ENCODE measurements at places on chromosomes 12 and 14.

DNA sequence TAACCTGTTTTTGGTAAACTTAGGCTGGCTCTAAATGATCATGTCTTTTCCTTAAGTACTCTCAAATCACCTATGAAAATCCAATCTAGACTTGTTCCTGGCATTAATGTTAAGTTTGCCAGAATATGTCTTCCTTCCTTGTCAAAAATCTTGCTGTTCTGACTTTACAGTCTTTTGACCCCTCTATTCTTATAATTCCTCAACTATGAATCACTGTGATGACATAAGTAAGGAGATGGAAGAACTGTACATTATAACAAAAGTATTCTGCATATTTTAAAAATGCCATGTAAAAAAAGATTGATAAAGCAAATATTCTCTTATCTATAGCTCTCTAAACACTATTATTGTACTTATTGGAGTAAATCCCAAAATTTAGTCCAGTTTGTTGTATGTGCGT is 51.4 kb upstream of the BAZ1A start:
- DNase-seq = peak; percentile 45

DNA sequence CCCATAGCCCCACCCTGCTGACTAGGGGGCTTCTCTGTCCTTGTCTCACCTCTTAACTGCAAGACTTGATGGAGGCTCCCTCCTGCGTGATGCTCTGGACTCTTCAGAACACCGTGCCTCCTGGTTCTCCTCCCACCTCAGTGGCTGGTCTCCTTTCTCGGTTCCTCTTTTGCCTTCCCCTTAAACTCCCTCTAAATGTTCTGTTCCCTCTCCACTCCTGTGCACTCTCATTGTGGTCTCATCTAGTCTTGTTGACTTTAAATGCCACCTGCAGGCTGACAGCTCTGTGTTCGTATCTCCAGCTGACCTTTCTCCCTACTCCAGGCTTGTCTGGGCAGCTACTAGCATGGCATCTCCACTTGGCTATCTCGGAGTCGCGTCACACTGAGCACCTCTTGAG is 28.3 kb downstream of the DYNC1H1 start:
- DNase-seq = no peak

GRCh38 chr12:94640134-94640928 is 10.0 kb downstream of the TMCC3 start:
- DNase-seq = no peak

- peak; percentile 30 for DNase-seq
Observed at GRCh38 chr14:61661471-61662400, 33.6 kb upstream of the HIF1A start.

GRCh38 chr14:59301354-59301753 is 112.9 kb downstream of the DAAM1 start:
- DNase-seq = no peak

DNA sequence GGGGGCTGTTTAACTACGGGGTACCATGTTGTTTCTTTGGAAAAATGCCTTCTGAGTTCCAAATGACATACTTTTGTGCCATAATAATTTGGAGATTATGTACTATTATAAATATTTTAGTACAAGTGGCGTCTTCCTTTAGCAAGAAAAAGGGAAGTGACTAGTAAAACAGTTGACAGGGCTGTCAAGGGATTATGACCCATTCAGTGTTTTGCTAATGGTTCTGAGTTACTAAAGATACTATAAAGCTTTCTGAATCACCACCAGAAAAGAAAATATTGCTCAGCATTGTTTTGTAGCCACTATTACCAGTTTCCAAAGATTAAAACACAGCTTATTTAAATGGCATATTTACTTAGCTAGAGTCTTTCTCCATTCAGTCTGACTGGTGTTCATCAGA is 334.9 kb downstream of the SNAPC1 start:
- DNase-seq = no peak

DNA sequence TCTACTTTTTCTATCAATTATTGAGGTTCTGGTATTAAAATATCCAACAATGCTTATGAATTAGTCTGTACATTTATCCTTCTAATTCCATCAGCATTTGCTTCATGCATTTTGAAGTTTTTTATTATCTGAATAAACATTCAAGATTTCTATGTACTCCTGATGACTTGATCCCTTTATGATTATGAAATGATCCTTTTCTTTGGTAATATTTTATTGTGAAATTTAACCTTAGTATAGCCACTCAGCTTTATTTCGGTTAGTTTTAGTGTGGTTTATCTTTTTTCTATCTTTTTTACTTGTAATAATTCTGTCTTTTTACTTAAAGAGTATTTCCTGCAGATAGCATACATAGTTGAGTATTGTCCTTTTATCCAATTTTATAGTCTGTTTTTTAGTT is 106.6 kb downstream of the SNAPC1 start:
- no peak for DNase-seq

DNA sequence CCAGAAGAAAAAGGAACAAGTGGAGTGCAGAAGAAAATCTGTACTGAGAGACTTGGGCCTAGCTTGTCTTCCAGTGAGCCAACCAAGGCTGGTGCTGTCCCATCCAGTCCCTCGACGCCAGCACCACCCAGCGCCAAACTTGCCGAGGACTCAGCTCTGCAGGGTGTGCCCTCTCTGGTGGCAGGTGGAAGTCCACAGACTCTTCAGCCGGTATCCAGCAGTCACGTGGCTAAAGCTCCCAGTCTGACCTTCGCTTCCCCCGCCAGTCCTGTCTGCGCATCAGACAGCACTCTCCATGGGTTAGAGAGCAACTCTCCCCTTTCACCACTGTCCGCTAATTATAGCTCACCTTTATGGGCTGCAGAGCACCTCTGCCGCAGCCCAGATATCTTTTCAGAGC is 15.6 kb downstream of the CIPC start:
- no peak for DNase-seq

GRCh38 chr12:76784600-76785051 is 20.7 kb downstream of the ZDHHC17 start:
- no peak for DNase-seq

DNA sequence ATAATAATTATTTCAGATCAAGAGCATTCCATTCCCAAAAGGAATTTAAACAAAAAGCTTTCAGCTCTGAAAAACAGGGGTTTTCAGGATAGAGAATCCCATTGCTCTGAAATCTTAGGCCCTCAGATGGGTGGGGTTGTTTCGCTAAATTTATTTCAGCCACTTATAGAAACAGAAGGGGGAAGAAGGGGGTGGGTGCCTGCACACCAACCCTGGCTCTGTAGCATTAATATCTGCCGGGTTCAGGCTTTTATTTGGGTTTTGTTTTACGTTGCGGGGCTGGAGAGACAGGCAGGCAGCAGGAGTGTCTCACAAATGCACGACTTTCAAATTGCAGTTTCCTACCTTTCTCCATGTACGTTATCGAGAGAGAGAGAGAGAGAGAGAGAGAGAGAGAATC is 12.5 kb upstream of the ZFP36L1 start:
- DNase-seq = no peak

- DNase-seq = no peak
Observed at GRCh38 chr12:27523305-27523641, 733 bp upstream of the PPFIBP1 start.

DNA sequence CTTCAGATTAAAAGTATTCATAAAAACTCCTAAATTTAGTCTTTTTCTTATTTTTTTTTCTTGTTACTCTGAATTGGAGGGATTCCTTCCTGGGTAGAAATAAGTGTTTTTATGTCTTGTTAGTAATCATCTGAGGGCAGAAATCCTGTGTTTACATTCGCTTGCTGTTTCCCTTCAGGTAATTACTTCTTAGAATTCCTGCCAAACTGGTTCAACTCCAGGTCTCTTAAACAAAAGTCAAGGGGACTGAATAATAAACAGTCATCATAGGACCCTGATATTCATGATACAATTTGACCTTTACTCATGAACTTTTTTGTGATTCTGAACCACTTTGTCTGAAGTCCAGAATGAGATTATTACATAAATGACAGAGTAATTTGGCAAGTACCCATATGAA is 843.9 kb downstream of the FLRT2 start:
- no peak for DNase-seq

- no peak for DNase-seq
Observed at GRCh38 chr12:57000393-57000792, 6.0 kb downstream of the ZBTB39 start.

DNA sequence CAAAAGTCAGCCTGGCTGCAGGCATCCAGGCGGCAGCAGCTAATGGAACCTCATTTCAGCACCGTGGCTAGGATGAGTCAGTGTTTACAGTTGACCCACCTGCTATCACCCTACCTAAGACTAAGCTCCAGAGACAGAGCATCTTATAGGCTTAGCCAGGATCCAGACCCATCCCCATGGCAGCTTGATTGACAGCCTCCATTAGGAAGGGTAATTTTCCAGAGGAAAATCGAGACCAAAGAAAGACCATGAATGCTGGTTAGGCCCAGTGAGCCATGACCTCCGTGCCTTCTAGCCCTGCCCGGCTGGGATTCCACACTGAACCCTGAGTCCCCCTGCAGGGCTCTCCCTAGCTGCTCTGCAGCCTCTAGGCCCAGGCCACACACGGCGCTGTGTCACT is 38.7 kb downstream of the TUNAR start:
- no peak for DNase-seq

GRCh38 chr12:6143303-6143675 is 18.8 kb upstream of the VWF start:
- DNase-seq = no peak

GRCh38 chr12:26803552-26803951 is 29.4 kb downstream of the ITPR2 start:
- no peak for DNase-seq

- DNase-seq = no peak
Observed at GRCh38 chr14:91891101-91891500, 23.8 kb upstream of the TC2N start.

GRCh38 chr14:77660754-77661153 is 44.3 kb upstream of the SPTLC2 start:
- no peak for DNase-seq

DNA sequence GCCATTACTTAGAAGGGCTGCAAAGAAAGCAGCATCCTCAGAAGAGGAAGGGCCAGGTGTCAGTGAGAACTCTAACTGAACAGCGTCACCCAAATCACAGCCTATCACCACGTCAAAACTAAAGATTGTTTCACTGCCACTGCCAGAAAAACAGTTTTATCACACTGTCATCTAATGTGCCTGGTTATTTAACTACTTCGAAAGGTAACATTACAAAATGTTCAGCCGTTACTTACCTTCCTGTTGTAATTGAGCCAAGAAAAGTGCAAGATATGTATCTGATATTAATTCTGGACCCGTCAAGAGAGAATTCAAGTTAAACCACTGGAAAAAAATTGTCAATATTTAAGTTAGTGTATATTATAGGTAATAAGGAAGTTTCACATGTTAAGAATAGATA is 17.9 kb downstream of the ATXN3 start:
- no peak for DNase-seq

DNA sequence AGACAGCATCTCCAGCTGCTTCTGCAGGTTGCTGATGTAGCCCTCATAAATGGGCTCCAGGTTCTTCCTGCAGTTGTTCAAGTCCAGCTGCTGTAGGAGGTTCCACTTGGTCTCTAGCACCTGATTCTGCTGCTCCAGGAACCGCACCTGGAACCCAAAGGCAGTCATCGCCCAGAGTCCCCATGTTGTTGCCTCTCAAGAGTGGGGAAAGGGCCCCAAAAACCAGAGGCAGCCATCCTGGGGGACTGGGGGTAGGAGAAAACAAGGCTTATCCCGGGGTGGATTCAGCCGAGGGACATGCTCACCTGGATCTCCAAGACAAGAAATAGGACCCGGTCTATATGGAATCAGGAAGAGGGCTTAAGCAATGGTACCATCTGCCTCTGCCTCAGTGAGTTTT is 2.3 kb downstream of the KRT72 start:
- DNase-seq = no peak

GRCh38 chr14:101556566-101557320 is 4.6 kb upstream of the DIO3 start:
- DNase-seq = no peak

DNA sequence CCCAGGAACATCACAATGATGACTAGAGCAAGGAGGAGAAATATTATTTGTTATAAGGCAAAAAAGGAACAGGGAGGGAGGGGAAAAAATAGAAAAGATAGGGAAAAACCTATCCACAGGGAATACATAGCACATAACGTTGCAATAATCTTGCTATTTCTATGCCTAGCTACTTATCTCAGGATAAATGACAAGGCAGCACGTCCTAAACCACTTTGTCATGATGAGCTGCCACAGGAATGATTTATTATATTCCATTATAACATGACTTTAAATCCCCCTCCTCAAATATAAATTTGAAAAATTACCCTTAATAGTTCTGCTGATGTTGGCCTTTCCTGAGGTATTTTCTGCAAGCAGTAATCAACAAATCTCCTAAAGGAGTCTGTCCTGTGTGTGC is 76.7 kb downstream of the PEBP1 start:
- no peak for DNase-seq

GRCh38 chr14:61451891-61452400 is 130.6 kb downstream of the PRKCH start:
- no peak for DNase-seq

GRCh38 chr14:23478109-23478759 is 8.7 kb downstream of the NGDN start:
- DNase-seq = peak; percentile 27

GRCh38 chr14:51726166-51726899 is 74.6 kb downstream of the FRMD6 start:
- no peak for DNase-seq

- no peak for DNase-seq
Observed at GRCh38 chr14:78152201-78153063, 17.7 kb upstream of the NRXN3 start.

DNA sequence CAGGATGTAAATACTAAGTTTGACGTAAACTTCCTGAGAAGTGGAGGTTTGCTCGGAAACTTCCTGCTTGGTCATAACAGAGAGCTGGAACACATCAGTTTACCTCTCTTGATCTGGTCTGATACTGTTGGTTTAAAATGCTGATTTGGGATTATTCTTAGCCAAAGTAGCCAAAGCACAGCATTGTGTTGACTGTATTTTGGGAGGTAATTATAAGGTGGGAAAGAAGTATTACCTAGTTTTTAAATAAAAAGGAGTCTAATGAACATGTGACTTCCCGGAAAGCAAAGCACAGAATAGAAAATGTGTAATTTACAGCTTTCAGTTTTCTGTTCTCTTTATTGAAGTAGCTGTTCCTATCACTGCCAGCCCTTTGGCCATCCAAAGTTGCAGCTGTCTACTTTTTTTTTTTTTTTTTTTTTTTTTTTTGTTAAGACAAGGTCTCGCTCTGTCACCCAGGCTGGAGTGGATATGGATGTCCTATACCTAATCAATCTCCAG is 52.2 kb upstream of the SRP54 start:
- no peak for DNase-seq

- peak; percentile 17 for DNase-seq
Observed at GRCh38 chr14:58488550-58488949, 61.0 kb downstream of the KIAA0586 start.

GRCh38 chr14:32980178-32980901 is 41.7 kb downstream of the NPAS3 start:
- DNase-seq = no peak

DNA sequence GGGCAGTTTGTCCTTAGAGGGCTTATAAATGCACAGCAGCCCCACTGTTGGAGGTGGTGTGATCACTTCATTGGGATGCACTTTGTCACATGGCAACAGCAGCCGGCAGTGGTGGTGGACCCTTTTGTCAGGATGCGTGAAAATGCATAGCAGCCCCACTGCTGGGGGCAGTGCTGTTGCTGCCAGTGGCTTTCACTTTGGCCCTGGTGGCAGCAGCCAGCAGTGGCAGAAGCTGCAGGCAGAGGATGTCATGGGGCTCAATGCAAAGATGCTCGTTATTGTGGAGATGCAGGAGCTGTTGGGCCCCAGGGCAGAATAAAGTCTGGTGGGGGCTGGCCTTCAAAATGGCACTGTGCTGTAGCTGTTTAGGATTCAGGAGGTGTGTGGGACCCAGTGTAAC is 173.0 kb upstream of the DAAM1 start:
- DNase-seq = no peak

- no peak for DNase-seq
Observed at GRCh38 chr12:120844768-120845449, 59.2 kb downstream of the SPPL3 start.
